ENCODE measurements at places on chromosomes 3 and 15. TPM values are rescaled to one million over a fixed set of nuclear protein-coding genes. Genes with fewer than 3 reads are reported as not detected.

GRCh38 chr15:39192351-39192750 lies 388.5 kb upstream of the THBS1 start:
- DNase-seq = no peak

DNA sequence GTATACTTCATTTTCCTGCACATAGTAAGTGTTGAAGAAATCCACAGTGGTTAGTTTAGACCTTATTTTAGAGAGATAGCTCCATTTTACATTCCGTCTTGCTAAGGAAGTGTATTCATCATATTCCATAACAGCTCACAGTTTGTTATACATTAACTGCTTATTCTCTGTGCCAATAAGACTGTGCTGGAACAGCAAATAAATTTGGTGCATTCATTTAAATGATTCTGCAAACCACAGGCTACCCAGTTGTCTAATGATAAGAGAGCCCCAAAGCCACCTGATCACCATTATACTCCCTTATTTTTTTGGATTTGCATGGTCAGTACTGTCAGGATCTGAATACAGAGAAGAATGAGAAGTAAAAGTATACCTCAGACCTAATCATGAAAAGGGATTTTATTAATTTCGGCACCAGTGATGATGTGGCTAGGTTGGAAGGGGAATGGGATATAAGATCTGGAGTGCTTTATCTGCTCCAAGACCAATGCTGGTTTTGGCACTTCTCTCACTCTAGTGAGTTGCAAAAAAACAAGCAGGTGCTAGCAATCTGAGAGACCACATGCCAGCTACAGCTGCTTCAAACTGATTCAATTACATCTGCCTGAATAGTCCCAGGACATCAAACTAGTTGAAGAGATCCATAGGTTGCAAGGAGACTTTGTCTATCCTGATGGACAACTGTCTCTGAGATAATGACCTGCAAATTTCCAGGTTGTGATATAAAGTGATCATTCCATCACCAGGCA lies 254.8 kb downstream of the ZBTB20 start:
- DNase-seq = no peak

DNA sequence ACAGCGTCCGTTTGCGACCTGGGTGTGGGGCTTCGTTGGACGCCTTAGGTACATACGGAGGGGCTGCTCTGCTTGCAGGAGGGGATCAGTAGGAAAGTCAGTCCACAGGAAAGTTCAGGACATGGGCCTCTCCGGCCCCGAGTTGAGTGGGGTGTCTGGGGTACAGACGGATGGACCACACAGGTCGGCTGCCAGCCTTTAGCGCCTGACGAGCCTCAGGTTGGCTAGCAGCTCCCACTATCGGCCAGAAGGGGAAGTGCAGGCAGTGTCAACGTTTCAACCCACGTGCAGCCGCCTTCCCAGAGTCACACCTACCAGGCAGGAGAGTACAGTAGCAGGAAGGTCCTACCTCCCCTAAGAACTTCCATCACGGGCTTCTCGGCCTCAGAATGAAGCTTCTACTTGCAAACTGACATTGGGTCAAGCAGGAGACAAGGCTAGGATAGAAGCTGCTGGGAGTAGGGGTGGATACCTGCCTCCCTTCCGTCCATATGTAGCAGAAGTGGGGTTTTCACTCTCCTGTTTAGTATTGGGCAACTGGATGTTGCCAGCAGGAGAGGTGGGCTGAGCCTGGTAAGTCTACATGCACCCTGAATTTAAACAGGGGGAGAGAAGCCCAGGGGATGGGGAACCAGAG lies 1.8 kb upstream of the SCN5A start:
- no peak for DNase-seq

GRCh38 chr3:63975723-63976122 lies 47.6 kb downstream of the PSMD6 start:
- no peak for DNase-seq

- DNase-seq = no peak
Observed at GRCh38 chr3:13477943-13478342, 2.2 kb upstream of the HDAC11 start.

DNA sequence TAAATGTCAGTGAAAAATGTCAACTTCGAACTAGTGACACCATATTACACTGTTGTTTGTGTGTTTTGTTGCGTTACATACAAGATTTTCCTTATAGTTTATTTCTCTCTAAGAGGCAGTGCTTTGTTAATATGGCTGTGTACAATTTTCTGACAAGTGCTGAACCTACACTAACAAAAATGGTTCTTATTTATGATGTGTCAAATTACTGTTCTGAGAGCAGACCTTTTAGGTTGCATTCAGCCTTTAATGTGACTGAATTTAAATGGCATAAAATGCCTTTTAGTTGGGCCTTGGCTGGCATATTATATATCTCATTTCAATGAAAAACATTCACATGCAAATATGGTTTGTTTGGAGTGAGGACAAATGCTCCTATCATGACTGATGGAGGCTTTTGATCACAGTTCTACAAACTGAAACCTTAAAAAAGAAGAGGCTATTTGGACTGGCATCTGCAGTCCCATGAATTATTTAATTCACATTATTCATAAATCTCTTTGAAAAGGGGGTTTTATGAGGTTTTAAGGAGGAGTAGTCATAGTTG lies 750.6 kb downstream of the CADM2 start:
- DNase-seq = no peak

SLC6A1 gene
- polyA plus RNA-seq = 1.4 TPM

SOX14 gene
- not detected for polyA plus RNA-seq

SCG5 gene
- 23.9 TPM for polyA plus RNA-seq

SERPINI2 gene
- polyA plus RNA-seq = 1.7 TPM

GXYLT2 gene
- 14.1 TPM for polyA plus RNA-seq

LINGO1 gene
- 16.2 TPM for polyA plus RNA-seq

Data from left renal cortex interstitium (tissue), 4 donors.